A375 (cell line): ENCODE measurements at places on chromosomes 12 and 14. TPM values are rescaled to one million over a fixed set of nuclear protein-coding genes. Genes with fewer than 3 reads are reported as not detected.

Gene DHH
- 0.29 and 0.87 TPM in 2 replicates for total RNA-seq

Gene KRT6C
- not detected in 2 replicates for total RNA-seq

Gene TSPAN8
- total RNA-seq = not detected in 2 replicates

Gene MYH7
- not detected in 2 replicates for total RNA-seq

Gene ZNF740
- 23.5 and 26.3 TPM in 2 replicates for total RNA-seq

Gene SLC25A47
- not detected in 2 replicates for total RNA-seq

Gene OLR1
- not detected in 2 replicates for total RNA-seq

Gene PSME2
- total RNA-seq = 207 and 210 TPM in 2 replicates

Gene KLRC1
- total RNA-seq = not detected in 2 replicates

Gene SVOP
- total RNA-seq = under 0.01 TPM in 1 of 2 replicates, not detected in the other

Gene DNAI7
- 0.08 and 0.23 TPM in 2 replicates for total RNA-seq

Gene KTN1
- total RNA-seq = 101 and 124 TPM in 2 replicates

Gene MYF5
- total RNA-seq = not detected in 2 replicates

Gene C1R
- 4.4 and 5.3 TPM in 2 replicates for total RNA-seq

Gene MSRB3
- 4.9 and 6.9 TPM in 2 replicates for total RNA-seq

Gene NFATC4
- 8.6 and 12.2 TPM in 2 replicates for total RNA-seq

Gene PRR4
- 9.5 and 14.6 TPM in 2 replicates for total RNA-seq

Gene POLE2
- total RNA-seq = 11.4 and 13.8 TPM in 2 replicates

Gene TPPP2
- not detected in 2 replicates for total RNA-seq

Gene DAO
- not detected in 2 replicates for total RNA-seq

Gene MEG3
- not detected in 2 replicates for total RNA-seq

Gene INHBE
- total RNA-seq = 4.3 and 4.9 TPM in 2 replicates

Gene LRFN5
- 0.04 and 0.24 TPM in 2 replicates for total RNA-seq

Gene MGAT4C
- 0.41 and 0.90 TPM in 2 replicates for total RNA-seq

Gene CCDC184
- 0.53 and 0.82 TPM in 2 replicates for total RNA-seq

Gene PLA2G1B
- total RNA-seq = not detected in 2 replicates

Gene HSP90AA1
- 225 and 231 TPM in 2 replicates for total RNA-seq

Gene FNTB
- total RNA-seq = 4.0 and 5.4 TPM in 2 replicates

Gene CLEC14A
- not detected in 2 replicates for total RNA-seq

Gene SAMD4A
- 4.9 TPM in 2 replicates for total RNA-seq

Gene OR10G3
- not detected in 2 replicates for total RNA-seq

Gene AHNAK2
- 12.6 and 14.7 TPM in 2 replicates for total RNA-seq

Gene OR4K2
- total RNA-seq = not detected in 2 replicates

Gene LYZ
- 3.6 and 4.6 TPM in 2 replicates for total RNA-seq

Gene ERP27
- not detected in 2 replicates for total RNA-seq

Gene CKB
- 161 and 215 TPM in 2 replicates for total RNA-seq

Gene PZP
- total RNA-seq = not detected in 2 replicates

Gene GPR132
- total RNA-seq = 0.16 TPM in 1 of 2 replicates, not detected in the other

Gene RNF212B
- not detected in 2 replicates for total RNA-seq

Gene FAM90A1
- 0.53 and 0.61 TPM in 2 replicates for total RNA-seq

Gene MYF6
- total RNA-seq = not detected in 2 replicates

Gene CD69
- total RNA-seq = not detected in 2 replicates

Gene CD27
- total RNA-seq = not detected in 2 replicates

Gene UNC119B
- total RNA-seq = 19.3 and 26.3 TPM in 2 replicates

Gene KLRD1
- total RNA-seq = not detected in 2 replicates

Gene CCDC175
- total RNA-seq = not detected in 2 replicates

Gene LRRC23
- 12.7 and 15.2 TPM in 2 replicates for total RNA-seq

Gene PLD4
- total RNA-seq = 0.03 and 0.04 TPM in 2 replicates

Gene CLEC1A
- not detected in 2 replicates for total RNA-seq

Gene PROX2
- total RNA-seq = not detected in 2 replicates
